ENCODE measurements at places on chromosomes 4 and X.

GRCh38 chr4:1717129-1718094, 3.7 kb downstream of the TMEM129 start:
- no peak for DNase-seq

GRCh38 chr4:86942185-86942666, 7.4 kb downstream of the AFF1 start:
- DNase-seq = no peak

- no peak for DNase-seq
These were observed 143.2 kb downstream of the LHFPL1 start for GRCh38 chrX:112536544-112536943.

DNA sequence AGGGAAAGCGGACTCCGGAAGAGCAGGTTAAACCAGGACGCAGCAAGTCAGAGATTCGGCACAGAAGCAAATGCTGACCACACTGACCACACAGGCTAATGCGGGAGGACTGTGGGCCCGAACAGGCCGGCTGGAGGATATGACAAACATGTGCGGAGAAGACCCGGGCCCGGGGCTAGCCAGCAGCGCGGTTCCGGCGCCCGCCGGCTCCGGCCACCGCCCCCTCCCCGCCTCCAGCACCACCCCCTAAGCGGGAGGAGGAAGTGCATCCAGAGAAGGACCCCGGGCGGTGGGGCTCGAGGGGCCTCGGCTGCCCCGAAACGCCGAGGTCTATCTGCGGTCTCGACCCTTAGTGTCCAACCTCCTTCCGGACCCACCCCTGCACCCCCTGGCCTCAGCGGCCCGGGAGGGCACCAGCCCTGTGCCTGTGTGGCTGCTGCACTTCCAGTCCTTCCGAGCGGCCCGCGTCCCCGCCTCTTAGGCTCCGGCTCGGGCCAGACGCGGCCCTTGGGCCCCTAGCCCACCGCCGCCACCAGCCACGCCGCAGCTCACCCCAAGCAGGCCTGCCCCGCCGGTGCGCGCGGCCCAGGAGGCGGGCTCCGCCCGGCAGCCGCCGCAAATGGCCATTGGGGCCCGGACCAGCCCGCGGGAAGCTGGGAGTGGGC, 2.1 kb downstream of the ELOVL6 start:
- no peak for DNase-seq

Measured in HL-60 (cell line).